Stimulated activated CD4-positive, alpha-beta T cell treated with anti-CD3 and anti-CD28 coated beads, Interleukin-1b, Interleukin-23, amount 100 ng/mL, for 1 hour (primary cell): ENCODE measurements at places on chromosomes 3 and 15.

GRCh38 chr15:80379693-80380092 lies 24.5 kb upstream of the ARNT2 start:
- no peak for DNase-seq

GRCh38 chr3:12325586-12326515 lies 37.0 kb downstream of the PPARG start:
- DNase-seq, result no peak

- DNase-seq, result no peak
These were observed 154.4 kb downstream of the OXSM start for GRCh38 chr3:25944329-25944728.

DNA sequence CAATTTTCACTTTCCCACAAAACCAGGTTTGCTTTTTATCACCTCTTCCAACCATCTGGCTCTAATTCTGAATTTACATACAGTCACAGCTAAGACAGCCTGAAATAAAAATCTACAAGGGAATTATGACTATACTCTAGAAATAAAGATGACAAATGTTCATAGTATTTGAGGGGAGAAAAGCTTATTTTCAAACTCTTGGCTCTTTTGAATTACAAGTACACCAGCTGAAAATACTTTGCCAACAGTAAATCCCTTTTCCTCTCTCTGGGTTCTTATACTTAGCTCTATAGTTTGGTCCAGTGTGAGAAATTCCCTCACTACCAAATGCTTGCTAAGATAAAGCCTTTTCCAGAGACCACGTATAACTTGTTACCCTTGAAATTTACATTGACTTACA lies 1037.9 kb downstream of the ROBO1 start:
- no peak for DNase-seq

GRCh38 chr3:17070161-17070959 lies 185.6 kb downstream of the PLCL2 start:
- no peak for DNase-seq

GRCh38 chr15:66066005-66066404 lies 187.5 kb downstream of the MEGF11 start:
- DNase-seq, result no peak

GRCh38 chr3:14138878-14139655 lies 14.2 kb downstream of the TMEM43 start:
- no peak for DNase-seq

DNA sequence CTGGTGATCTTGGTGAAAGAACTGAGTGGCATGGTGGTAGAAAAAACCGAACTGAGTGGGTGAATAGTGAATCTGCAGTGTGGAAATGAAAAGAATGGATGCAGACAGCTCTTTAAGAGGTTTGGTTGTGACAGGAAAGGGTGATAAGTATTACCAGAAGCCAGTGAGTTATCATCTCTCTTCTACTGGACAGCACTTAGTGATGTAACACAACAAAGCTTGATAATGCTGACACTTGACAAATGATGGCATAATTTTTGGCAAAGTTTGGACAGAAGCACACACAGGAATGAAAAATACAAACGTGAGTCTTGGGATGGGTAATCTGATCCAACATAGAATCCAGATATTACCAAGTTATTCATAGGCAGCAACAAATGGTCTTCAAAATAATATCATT lies 112.2 kb downstream of the ISL2 start:
- DNase-seq, result no peak

DNA sequence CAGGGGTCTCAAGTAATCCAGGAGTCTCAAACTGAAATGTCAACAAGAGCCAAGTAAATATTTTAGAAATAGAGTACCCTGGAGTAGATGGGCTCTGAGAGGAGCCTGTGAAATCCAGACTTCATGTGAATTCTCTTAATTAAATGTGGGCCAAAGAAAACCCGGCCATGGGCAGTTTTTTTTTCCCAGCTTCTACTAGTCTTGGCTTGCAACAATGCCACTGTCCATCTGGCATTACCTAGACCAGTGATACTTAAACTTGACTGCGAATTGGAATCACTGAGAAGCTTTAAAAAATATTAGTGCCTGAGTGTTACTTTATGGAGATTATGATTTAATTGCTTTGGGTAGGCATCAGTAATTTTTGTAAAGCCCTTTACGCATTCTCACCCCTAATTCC lies 66.4 kb upstream of the GOLGA6B start:
- no peak for DNase-seq

DNA sequence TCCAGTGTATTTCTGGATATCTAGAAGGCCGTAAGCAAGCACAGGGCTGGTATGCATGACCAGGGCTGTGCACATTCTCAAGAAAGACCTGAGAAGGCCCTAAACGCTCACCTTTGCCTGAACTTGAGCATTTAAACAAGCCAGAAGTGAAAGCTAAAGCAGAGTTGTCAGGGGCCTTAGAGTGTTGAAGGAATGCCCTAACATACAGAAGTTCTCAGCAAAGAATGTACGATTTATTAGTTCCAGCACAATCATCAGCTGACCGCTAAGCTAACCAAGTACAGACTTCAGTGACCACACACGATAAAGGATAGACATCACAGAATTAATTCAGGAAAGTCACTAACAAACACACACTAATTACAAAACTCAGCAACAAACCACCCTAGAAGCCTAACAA lies 8.7 kb downstream of the HLTF start:
- DNase-seq, result no peak

DNA sequence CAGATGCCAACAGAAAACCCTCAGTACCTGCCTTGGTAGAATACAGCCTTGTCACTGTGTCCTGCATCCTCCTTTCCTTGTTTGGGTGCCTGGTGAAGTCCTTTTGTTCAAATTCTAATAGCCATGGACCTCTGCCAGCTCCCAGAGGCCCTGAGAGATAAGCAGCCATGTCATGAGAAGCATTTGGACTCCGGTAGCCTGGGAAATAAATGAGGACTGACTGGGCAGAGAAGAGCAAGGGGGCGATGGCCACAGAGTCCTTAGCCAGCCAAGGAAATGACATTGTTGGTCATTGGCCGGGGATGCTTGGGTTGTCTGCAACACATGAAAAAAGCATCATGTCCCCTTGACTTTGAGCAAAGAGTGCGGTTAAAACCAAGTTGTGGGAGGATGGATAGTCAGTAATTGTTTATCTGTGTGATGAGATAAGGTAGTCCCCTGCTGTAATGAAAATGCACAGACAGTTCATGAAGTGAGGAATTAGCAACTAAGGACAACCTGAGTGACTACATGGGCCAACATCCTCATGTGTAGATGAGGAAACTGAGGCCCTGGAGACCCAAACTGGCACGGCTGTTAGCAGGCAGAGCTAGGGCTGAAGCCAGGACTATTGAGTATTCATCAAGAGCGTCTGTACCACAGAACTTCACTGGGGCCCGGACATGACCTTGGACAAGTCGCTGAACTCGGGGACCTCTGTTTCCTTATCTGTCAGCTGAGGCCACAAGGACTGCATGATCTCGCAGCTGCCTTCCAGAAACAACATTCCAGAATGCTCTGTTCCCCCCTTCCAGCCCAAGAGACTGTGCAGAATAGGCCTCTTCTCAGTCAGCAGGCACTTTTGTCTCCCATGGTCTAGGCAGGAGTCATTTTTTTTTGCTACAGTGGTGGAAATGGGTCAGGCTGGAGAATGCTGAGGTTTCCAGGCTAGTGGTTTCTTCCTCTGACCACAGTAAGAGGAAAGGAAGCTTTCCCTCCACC lies 90.5 kb upstream of the CTDSPL start:
- DNase-seq, result no peak

- DNase-seq, result no peak
These were observed 224.9 kb upstream of the COL8A1 start for GRCh38 chr3:99413504-99413903.

DNA sequence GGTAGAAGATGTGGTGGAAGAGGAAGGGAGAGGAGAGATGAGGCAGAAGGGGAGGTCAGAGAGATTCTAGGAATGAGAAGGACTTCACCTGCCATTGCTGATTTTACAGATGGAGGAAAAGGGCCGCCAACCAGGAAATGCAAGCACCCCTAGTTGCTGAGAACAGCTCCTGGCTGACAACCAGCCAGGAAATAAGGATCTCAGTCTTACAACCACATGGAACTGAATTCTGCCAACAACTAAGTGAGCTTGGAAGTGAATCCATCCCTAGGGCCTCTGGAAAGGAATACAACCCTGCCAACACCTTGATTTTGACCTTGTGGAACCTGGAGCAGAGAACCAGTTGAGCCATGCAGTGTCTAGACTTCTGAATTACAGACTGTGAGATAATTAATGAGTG lies 86.6 kb downstream of the EDEM1 start:
- no peak for DNase-seq

GRCh38 chr3:115092220-115092791 lies 54.8 kb downstream of the ZBTB20 start:
- DNase-seq, result peak; percentile 33

GRCh38 chr3:45538641-45538986 lies 55.9 kb upstream of the LIMD1 start:
- no peak for DNase-seq

GRCh38 chr15:86854176-86854575 lies 774.5 kb downstream of the AGBL1 start:
- DNase-seq, result no peak

DNA sequence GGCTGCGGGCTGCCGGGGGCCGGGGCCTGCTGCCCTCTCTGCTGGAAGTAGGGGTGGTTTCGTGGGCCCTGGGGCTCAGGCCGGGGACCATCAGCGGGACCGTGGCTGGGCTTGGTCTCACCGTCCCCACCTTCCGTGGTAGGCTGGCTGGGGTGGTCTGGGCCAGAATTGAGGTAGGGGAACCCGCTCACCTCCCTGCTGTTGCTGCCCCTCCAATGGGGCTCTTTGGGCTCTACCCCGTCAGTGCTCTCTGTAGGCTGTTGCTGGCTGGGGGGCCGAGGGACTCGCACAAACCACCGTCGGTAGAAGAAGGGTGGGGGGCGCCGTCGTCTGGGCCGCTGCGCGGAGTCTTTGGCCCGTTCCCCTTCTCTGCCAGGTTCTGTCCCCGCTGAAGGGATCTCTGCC lies 23.4 kb downstream of the RGMA start:
- no peak for DNase-seq

- no peak for DNase-seq
These were observed 27.9 kb downstream of the PLA1A start for GRCh38 chr3:119625451-119626153.

GRCh38 chr3:9500108-9501050 lies 53.2 kb downstream of the LHFPL4 start:
- DNase-seq, result peak; percentile 7

GRCh38 chr3:159236321-159236720 lies 434.5 kb downstream of the MFSD1 start:
- DNase-seq, result no peak

GRCh38 chr15:67307156-67307555 lies 52.6 kb downstream of the IQCH start:
- no peak for DNase-seq

DNA sequence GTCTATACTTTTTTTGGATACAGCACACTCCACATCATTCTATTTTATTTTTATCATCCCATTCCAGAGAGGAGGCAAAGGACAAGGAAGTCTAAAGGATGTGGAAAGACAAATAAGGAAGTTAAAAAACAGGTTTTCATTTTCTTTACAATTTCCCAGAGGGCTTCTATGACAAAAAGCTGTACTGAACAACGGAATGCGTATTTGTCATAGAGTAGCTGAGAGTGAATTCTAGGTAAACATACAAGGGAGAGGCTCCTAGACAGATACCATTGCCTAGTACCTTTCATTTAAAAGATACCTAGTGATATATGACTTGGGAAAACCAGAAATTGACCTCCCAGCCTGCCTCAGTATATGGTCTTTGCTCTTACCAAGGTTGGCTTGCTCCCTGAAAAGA lies 341.7 kb downstream of the FHIT start:
- no peak for DNase-seq

DNA sequence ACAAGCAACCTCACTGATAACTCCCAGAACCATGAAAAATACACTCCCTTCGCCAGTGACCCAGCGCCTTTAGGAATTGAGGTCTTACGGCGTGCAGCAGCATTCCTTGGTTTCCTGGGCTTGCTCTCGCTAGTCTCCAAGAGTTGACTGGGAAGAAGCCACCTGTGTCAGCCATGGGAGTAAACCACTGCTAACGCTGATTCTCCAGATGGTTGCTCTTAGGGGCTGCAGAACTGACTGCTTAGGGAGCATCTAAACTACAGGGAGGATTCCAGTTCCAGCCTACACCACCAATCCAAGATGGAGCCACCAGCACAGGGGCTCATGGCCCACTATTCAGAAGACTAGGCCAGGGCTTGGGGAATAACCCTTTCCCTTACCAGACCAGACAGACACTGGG lies 2.4 kb downstream of the RBPMS2 start:
- DNase-seq, result no peak

- DNase-seq, result no peak
These were observed 8.0 kb downstream of the MAP2K5 start for GRCh38 chr15:67550522-67550921.

DNA sequence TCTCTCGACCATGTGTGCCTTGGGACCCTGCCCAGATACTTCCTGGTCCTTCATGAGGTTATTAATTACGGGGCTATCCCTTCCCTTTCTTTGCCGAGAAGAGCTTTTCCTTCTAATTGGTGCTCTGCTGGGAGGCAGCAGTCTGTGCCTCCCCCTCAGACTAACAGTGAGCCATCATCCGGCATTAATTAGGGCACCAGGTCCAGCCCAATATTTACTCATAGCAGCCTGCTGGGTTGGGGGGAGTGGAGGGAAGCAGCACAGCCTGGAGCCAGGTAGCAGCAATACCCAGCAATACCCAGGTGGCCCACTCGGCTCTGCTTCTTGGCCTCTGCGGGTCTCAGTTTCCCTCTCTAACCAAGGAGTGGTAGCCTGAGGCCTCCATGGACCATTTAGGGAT lies 20.1 kb downstream of the CACNA2D2 start:
- DNase-seq, result no peak

DNA sequence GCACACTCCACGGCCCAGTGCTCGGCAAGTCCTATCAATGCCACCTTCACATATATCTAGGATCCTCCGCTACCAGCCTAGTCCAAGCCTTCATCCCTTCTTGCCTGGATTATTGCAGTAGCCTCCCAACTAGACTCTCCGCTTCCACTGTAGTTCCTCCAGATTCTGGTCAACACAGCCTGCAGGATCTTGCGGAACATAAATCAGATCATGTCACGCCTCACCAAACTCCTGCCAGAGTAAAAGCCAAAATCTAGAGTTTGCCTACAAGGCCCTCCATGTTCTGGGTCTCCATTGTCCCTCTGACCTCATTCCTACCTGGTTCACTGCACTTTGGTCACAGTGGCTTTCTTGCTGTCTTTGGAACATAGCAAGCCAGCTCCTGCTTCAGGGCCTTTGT lies 3.6 kb downstream of the BDH1 start:
- no peak for DNase-seq
